Left renal cortex interstitium (tissue), 4 donors: ENCODE measurements at places on chromosomes 12 and 14.
A peak's percentile ranks its signal among the peaks of the same experiment; 100 is the strongest.

- DNase-seq, result no peak
Observed at GRCh38 chr12:93796729-93797128, 119.6 kb downstream of the CRADD start.

DNA sequence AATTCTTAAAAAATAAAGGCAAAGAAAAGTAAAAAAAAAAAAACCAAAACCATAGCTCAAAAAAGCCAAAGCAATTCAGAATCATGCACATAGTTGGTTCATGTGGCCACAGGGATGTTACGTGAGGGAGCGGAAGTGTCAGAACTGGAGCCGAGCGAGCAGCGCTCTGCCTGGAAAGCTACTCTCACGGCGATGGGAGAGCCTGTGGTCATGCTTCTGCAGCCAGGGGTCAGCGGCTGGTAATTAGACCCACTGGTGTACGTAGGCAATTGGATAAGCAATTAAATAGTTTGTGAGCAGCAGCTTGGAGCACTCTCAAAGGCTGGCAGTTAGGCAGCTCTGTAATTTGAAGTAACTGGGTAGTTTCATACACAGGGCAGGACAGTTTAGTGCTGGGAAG lies 58.1 kb downstream of the TRHDE start:
- DNase-seq, result peak; percentile 74

GRCh38 chr14:105885561-105886320 lies 359.4 kb downstream of the TMEM121 start:
- DNase-seq, result no peak

GRCh38 chr12:70971001-70971794 lies 50.7 kb upstream of the PTPRR start:
- DNase-seq, result no peak

- DNase-seq, result no peak
Observed at GRCh38 chr12:6420364-6420763, 24.4 kb upstream of the CD27 start.

GRCh38 chr14:56357428-56357827 lies 222.2 kb upstream of the TMEM260 start:
- DNase-seq, result no peak

DNA sequence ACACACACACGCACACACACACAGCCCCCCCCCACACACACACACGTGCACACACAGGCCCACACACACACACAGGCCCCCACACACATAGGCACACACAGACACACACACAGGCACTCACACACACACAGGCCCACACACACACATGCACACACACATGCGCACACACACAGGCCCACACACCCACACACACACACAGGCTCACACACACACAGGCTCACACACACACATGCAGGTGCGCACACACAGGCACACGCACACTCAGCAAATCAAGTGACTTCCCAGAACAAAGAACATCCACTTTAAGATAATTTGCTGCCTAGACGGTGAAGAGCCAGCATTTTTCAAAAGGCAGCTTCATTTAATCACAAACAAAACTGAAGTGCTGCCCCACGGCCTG lies 78.5 kb upstream of the FBRSL1 start:
- DNase-seq, result no peak

GRCh38 chr12:131786331-131786730 lies 41.9 kb upstream of the MMP17 start:
- no peak for DNase-seq

DNA sequence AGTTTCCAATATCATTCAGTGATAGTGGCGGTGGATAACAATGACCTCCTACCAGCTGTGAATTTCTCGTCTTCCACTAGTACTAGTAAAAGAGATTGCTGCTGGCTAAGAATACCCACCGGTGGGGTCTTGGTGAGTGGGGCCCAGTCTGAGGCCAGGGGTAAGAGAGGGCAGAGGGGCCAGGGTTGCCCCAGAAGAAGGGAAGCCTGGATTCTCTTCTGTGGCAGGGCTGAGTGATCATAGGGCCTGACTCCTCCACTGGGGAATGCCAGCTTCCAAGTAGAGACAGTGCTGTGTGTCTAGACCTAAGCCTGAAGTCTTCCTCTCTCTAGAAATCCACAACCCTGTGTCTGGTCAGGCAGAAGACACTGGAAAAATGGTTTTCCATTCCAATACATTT lies 5.8 kb upstream of the TMEM63C start:
- no peak for DNase-seq

- DNase-seq, result no peak
Observed at GRCh38 chr12:89154743-89155499, 197.4 kb downstream of the DUSP6 start.

- no peak for DNase-seq
Observed at GRCh38 chr14:99188731-99189191, 83.2 kb downstream of the BCL11B start.

DNA sequence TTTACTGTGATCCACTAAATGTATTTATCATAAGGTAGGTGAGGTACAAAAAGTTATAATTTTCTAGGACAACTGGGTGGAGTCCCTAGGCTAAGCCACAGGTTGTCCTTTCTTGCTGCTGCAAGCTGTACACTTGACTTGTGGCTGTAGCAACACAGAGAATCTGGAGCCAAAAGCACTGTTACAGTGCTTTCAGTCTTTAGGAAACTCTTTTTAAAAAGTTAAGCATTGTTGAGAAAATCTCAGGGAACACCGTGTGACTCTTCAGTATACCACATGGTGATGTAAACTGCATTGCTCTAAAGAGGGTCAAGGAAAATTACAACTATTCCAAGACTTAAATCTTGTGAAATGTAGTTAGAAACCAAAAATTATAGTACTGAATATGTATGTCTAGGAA lies 11.4 kb downstream of the SLC15A5 start:
- DNase-seq, result no peak

DNA sequence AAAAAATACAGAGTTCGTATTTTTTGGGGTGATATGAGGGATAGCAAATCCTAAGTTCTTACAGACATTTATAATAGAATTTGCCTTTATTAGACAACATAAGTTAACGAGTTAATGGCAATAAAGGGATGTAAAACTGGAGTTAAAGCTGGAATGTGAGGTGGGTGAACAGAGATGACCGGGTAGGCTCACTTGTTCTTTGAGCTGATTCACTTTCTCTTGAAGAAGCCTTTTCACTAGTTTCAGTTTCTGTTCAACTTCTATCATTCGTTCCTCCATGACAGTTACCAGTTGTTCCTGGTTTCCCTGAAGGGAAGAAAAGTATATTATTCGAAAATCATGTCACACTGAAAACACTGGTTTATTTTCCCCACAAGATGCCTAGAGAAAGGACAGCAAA lies 57.7 kb upstream of the SAV1 start:
- DNase-seq, result no peak

DNA sequence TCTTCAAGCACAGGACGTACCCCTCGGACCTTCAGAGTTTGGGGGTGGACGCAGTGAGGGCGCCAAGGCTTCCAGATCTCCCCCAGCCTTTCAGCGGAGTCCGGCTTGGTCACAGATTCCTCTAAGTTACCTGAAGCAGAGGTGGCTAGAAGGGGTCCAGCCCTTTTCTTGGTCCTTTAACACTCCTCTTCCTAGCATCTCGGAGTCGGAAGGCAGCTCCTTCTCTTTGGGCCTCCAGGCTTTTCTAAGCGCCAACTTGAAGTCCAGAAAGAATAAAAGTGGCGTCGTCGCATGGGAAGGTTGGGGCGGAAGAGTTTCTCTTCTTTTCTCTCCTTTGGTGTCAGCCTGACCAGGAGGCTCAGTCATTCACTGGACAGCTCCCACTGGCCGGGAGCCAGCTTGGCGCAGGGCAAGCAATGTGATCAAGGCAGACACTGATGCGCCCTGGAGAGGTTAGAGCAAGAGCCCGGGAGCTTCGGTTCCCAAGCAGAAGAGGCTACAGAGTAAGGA lies 9.6 kb downstream of the OR6S1 start:
- DNase-seq, result no peak

GRCh38 chr12:30913323-30913722 lies 13.2 kb upstream of the TSPAN11 start:
- DNase-seq, result no peak

GRCh38 chr12:45977620-45978019 lies 12.8 kb downstream of the SCAF11 start:
- no peak for DNase-seq

GRCh38 chr14:93318927-93319326 lies 13.9 kb downstream of the BTBD7 start:
- no peak for DNase-seq

GRCh38 chr14:75570797-75571196 lies 7.6 kb upstream of the FLVCR2 start:
- DNase-seq, result no peak

DNA sequence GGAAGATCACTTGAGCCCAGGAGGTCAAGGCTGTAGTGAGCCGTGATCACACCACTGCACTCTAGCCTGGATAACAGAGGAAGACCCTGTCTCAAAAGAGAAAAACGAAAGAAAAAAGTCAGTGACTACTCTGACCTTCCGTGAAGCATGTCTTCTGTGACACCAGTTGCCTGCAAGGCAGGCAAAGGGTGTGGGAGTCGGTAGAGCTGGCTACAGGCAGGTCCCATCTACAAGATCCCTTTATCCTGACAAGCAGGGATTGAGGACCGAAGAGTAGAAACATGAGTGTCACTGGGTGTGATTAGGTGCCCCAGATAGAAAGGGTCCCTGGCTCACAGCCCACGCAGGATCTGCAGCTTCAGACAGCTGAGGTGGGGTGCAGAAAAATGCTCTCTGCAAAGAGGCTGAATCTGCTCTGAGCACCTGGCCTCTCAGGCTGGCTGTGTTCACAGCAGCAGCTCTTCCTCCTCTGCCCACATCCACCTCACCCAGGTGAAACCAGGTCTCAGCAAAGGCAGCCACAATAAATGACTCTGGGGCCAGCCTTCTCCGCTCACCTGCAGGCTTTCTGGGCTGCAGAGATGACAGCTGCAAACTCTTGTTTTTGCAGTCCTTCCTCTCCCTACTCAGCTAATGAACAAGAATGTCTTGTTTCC lies 28.6 kb upstream of the HSP90B1 start:
- DNase-seq, result no peak

DNA sequence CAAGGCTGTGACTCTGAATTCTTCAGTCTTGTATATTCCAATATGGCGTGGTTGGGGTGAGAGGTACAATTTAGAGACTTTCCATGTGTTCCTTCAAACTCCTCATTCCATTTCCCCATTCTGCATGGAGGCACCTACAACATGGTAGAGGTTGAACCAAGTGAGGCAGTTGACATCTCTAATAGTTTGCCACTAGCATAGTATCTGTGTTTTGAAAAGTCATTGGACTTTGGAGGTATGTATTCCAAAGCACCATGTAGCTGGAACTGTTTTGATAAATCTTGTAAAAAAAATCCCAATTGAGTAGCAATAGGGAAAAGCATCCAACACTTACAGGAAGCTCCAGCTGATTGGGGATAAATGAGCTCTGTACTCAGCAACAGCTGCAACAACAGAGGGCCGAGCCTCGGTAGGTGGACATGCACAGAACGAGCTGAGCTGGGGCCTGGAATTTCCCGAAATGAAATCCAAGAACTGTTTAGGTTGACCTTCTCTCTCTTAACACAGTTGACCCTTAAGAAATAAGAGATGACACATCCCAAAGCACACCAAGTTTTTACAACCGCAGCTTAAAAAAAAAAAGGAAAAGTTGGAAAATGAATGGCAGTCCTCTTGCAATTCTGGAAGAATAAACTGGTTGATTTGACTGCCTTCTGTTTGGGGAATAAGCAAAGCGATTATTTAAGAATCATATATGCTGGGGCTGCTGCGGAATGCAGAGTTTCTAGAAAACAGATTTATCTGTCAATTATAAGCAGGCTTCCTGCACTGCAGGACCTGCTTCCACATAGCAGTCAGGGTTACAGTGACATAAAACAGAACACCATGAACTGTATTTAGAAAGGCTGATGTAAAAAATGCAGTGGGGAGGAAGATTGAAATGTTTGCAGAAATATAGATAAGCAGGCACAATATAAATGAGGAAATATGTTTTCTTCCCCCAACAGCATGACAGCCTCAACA lies 194.6 kb upstream of the KRR1 start:
- peak; percentile 70 for DNase-seq

DNA sequence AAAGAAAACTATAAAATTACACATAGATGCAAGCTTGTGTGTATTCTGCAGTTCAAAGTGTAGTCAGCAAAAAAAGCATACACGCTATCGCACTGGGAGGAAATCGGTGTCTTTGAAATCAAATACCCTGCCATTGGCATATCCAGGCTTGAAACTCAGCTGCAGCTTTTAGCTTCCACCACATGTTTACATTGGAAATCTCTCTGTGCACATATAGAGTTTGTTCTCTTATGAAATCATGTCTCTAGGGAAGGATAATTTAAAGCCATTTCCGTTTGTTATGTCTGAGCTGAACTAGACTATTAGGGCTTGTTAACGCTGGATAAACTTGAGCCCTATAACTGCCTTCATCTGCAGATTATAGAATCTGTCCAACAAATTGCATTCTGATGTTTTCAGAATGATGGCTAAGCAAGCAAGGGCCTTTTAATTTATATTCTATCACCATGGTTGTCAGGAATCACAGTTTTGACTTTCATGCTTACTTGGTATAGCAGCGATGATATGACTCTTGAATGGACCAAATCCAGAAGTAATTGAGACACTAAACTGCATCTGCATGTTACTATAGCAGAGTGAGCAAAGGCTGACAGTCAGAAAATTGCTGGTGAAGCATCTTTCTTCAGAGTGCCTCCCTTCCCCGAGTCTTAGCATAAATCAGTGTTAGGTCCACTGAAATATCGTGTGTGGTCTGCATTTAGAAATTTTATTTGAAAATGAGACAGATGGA lies 442.8 kb downstream of the ZFP36L1 start:
- DNase-seq, result no peak

GRCh38 chr12:91990525-91990924 lies 155.1 kb downstream of the BTG1 start:
- DNase-seq, result no peak

GRCh38 chr12:80513211-80513610 lies 69.2 kb downstream of the PTPRQ start:
- no peak for DNase-seq

GRCh38 chr12:51845482-51845881 lies 3.0 kb downstream of the FIGNL2 start:
- no peak for DNase-seq

DNA sequence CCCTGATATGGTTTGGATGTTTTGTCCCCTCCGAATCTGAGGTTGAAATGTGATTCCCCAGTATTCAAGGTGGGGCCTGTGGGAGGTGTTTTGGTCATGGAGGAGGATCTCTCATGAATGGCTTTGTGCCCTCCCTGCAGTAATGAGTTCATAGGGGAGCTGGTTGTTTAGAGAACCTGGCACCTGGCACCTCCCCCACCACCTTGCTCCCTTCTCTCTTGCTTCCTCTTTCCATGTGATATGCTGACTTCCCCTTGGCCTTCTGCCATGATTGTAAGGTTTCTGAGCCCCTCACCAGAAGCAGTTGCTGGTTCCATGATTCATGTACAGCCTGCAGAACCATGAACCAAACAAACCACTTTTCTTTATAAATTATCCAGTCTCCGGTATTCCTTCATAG lies 32.6 kb downstream of the CD163L1 start:
- no peak for DNase-seq

DNA sequence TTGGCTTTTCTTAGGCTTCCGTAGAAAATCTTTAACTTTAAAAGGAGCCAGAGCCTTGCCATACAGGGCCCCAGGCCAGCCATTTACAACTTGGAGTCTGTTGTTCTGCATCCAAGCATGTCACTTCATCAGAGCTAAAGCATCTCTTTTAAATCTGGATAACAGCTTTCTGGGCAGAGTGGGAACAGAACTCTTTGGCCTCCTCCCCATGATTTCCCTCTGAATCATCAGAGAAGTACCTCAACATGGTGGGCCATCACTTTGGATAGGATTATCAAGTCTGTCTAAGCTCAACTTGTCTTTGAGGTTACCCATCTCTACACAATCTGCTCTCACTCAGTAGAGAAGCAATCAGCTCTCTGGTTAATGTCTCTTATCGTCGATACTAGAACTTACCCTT lies 170.9 kb downstream of the SLC6A15 start:
- no peak for DNase-seq
